ENCODE measurements at places on chromosomes 1 and 21. TPM values are rescaled to one million over a fixed set of nuclear protein-coding genes. Genes with fewer than 3 reads are reported as not detected.

- DNase-seq, result no peak
Measured at GRCh38 chr1:15155888-15156741, 2.6 kb downstream of the TMEM51 start.

GRCh38 chr1:236281198-236281653, 532 bp downstream of the ERO1B start:
- peak; percentile 34 for DNase-seq

DNA sequence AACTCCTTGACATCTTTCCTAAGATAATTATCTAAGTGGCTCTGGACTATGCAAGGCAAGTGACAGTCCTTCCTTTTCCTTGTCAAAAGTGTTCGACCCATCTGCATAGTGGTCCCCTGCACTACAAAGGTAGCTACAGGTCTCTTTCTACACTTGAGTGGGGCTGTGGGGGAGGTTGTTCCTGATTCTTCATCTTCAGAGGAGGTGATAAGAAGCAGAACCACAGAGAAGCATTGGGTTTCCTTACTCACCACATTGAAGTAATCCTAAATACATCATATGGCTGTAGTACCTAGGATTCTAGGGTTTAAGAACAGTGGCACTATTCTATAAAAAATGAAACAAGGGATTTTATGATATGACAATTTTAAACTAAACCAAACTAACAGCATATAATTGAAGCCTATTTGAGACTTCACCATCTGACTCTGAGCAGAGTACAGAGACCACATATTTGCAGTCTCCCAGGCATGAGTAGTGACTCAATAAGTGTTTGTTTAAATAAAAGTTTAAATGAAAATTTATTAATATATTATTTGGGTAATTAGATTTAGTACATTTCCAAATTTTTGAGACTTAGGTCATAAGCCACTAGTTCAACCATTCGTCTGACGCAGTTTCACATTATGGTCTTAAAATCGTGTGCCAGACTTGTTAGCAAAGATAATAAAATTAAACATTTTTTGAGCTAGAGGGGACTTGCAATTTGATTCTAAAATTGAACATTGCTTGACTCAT, 54.9 kb upstream of the NEK7 start:
- DNase-seq, result no peak

DNA sequence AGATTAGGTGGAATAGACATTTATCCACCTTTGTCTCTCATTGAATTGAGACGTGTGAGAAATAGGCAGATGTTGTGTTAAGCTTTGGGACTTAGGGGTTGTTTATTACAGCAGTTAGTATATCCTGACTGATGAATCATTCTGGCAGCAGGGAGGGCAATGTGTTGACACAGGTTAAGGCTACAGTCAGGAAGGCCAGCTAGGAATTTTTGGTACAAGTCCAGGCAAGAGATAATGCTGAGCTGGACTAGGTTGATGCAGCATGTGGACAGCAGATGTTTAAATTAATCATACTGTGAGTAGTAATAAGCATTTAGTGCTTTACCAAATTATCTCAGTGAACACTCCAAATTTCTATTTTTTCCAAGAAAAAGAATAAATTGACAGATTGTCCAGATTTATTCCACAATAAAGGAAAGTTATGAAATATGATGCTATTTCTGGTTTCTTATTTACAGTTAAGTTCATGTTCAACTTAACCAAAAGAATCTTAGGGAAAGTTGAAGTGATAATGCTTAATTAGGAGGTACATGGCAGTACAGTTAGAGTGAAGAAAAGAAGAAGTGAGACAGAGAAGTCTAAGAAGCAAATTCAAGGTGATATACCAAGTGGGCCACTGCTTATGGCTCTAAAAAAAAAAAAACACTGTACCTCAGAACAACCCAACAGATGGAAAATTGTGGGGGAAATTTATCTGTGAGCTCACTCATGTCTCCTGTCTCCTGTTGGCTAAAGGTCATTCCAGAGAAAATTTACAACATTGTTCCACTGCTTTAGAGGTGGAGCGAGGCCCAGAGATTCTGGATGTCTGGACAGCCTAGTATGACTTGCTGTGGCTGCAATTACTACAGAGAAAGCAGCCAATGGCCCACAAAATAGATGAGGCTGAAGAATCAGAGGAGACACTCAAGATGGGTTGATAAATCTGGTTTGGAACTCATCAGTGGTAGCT, 102.7 kb upstream of the C21orf91 start:
- peak; percentile 73 for DNase-seq

- no peak for DNase-seq
Measured at GRCh38 chr1:20346433-20346832, 55.8 kb downstream of the VWA5B1 start.

DNA sequence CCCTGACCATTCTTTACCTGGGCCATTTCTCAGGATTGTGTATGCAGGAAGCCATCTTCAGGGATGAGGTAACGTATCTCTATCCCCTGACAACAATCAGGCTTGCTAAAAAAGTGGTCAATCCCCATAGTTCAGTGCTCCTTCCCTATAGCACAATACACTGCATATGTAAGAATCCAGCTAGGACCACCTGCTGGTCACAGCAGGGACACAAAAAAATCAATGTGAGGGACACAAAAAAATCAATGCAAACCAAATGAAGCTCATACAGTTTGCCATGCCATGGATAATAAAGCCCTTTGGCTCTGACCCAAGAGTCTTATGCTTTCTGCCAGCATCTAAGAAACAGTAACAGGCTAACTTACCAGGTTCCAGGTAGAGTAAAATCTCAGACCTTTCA, 16.3 kb downstream of the ACBD6 start:
- no peak for DNase-seq

DNA sequence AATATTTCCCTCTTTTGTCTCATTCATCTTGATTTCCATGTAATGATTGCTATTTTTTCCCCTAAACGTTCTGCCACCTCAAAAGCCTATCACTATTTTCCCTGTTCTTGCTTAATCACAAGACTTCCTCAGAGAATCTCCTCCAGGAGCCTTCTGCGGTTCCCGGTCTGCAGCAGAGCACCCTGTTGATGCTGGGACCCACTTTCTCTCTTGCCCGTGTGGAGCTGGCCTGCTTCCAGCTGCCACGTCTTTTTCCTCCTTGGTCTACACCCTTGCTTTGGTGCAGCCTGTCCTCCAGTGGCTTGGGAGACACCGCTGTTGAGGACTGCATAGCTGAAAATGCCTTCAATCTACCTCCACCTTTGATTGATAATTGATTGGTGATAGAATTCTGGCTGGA, 70.0 kb upstream of the COA6 start:
- DNase-seq, result no peak

DNA sequence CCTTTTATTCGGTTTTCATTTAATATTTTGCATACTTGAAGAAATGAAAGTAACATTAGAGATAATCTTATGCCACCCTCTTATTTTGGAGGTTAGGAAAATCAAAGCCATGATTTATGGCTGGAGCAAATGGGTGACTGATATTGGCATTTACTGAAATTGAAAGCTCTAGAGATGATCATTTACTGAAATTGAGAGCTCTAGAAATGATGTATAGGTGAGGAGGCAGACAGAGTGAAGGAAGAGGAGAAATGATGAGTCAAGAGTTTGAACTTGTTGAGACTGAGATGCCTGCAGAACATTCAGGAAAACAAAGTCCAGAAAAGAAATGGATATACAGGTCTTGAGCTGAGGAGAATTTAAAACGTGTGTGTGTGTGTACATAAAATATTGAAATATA, 217.6 kb downstream of the LTN1 start:
- no peak for DNase-seq

The INSRR gene
- not detected for total RNA-seq

The SELL gene
- total RNA-seq, result 0.15 TPM

The C1orf216 gene
- total RNA-seq, result 28.9 TPM

The AMY1C gene
- not detected for total RNA-seq

The CNST gene
- 14.7 TPM for total RNA-seq

The NUF2 gene
- 40.0 TPM for total RNA-seq
